Activated T-helper 1 cell treated with anti-CD3 and anti-CD28 coated beads, Interleukin-2, amount 50 U/mL, for 16 hours (primary cell): ENCODE measurements at places on chromosomes 6 and 20.

DNA sequence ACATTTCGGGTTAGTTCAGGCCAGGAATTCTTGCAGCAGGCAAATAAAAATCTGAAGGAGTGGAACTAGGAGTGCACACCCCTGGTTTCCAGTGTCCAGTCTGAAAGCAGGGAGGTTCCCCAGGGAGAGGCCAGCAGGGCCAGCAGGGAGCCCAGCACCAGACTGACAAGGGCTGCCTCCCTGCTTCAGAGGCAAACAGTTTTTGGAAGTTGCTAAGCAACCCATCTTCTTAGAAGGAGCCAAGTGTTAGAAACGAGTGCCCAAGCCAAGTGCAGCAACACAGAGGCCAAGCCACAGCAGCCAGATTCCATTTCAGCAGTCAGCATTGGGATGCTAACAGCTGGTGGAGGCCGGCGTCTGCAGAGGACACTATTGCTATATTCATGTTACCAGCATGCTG lies 179.1 kb downstream of the SYNDIG1 start:
- DNase-seq = no peak

DNA sequence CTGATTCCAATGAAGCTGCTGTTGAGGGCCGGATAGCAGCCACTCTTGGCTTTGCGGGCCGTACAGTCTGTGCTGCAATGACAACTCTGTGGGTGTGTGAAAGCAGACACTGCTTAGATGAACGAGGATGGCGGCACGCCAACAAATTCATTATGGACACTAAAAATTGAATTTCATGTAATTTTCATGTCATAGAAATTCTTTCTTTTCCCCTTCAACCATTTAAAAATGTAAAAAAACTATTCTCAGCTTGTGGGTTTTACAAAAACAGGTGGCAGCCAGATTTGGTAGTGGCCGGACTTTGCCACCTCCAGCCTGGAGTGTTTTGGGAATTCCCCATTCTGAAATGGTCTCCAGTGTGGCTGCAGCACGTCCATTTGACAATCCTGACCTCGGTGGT lies 26.0 kb downstream of the MAS1 start:
- no peak for DNase-seq

DNA sequence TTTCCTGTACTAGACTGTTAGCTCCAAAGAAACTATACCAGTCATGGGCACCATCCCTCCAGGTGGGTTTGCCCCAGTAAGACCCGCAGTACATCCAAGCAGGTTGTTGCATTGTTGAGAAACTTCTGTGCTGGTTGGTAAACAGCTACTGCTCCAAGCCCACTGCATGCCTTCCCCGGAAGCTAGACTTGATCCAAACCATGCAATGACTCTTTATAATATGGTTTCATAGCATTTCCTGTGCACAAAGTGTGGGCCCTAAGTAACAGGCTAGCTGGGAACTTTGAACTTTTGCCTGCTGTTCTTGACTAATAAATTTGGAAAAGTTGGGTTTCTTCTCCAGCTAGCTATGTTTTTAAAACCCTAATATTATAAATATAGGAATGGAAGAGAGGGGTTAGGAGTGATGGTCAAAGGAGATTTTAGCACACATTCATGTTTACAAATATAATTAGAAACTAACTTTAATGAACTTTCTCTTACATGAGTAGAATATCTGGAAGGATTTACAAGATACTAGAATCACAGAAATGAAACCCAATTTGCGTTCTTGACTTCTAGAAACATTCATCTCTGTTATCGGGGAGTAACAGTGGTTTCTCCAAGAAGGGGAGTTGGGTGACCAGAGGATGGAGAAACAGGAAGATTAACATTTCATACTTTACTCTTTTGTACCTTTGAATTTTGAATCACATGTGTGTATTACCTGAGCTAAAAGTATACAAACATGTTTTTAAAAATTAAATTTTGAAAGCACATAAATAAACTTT lies 51.7 kb downstream of the GFOD1 start:
- no peak for DNase-seq

DNA sequence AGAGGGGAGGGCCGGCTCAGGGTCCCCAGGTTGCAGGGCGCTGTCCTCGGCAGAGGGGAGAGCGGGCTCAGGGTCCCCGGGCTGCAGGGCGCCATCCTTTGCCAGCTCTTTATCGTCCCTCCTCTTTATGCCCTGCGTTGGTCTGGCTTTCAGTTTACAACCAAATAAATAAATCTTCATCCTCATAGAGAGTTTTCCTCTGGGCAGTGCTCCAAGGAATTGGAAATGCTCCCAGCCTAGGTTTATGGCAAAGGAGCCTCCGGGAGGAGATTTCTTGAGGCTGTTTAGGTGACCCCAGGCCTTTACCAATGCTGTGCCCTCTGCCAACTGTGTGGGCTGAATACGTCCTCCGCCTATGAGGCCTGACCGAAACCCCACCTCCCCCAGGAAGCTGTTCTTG lies 60.2 kb downstream of the CHMP4B start:
- no peak for DNase-seq
